ENCODE measurements at places on chromosomes 13 and 19.

DNA sequence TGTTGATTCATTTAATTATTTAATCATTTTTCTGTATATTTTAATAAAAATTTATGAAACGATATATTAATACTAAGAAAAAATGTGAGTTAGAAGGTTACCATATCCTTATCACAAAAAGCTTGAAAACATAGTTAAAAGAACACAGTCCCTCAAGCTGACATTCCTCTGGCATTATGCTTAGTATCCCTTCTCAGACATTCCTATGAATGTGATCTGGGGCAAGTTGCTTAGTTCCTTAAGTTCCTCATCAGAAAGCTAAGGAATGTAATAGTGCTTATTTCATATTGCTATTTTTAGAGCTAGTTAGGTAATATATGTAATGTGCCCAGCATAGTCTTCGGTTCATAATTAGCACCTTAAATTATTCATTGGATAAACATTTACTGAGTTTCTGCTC, 122.8 kb downstream of the MTUS2 start:
- DNase-seq: no peak

DNA sequence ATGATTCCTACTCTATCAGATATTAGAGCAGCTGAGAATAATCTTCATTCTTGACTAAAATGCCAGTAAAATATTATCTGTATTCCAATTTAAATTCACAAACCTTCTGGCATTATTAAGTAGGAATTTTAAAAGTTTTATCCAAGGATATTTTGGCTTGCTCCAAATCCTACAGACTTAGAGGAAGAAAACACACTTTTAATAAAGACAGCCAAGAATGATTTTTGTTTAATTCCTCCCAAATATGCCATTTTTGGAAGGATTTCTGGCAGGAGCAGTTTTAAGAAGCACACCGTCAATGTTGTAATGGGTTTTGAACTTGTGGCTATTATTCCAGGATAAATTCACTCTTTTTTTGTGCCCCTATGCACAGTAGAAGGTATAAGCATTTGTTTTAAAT, 355.1 kb downstream of the SLITRK5 start:
- DNase-seq: no peak

DNA sequence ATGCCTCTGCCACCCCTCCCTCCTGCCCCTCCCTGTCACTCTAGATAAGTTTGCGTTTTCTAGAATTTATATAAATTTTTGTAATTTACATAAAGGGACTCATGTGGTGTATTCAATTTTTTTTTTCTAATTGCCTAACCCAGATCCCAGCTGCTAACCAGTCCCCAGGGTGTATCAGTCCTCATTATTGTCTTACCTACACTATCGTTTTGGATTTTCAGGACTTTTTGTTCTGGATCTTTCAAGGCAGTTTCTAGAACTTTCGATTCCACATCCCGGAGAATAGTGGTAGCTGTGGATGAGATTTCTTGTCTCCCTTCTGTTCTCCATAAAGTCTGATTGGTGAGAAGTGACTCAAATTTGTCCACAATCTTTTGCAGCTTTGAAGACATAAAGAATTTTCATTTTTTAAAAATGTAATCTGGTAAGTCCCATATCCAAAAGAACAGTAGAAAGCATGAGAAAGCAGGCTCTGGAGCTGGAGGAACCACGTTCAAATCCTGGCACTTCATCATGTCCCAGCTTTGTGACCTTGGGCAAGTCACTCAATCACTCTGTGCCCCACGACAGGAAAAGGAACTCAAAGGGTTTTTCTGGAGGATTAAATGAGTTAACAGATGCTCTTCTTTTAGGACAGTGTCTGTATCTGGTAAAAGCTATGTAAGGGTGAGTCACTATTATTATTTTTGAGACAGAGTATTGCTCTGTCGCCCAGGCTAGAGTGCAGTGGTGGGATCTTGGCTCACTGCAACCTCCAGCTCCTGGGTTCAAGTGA, 19.7 kb downstream of the ADGRE3 start:
- DNase-seq: no peak

- DNase-seq: no peak
These were observed 2.2 kb downstream of the MADCAM1 start for GRCh38 chr19:498511-498891.

DNA sequence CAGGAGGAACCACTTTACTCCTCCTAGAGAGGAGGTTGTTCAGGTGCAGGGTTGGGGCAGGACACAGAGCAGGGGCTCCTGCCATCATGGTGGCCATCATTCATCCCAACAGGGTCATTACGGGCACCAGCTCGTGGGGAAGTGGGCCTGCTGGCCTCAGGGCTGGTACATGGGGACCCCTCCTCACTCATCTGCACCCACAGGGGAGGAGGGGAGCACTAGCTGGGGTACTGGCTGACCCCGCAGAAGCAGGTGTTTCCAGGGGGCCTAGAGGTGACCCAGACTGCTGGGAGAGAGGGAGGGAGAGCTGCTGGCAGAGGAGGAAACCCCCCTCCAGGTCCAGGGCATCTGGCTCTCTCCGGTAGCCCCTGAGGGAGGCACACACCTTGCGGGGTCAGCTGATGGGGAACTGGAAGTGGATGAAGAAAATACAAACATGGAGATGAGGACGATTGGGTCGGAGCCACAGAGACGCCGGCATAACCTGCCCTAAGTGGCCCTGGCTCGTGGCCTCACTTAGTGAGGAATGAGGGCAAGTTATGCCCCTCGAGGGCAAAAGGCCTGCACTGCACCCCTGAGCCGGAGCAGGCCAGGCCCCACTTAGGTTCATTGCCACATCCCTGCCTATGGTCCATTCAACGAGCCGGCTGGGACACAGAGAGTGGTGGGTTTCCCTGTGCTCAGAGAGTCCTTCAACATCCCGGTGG, 76.2 kb downstream of the SOX1 start:
- no peak for DNase-seq

DNA sequence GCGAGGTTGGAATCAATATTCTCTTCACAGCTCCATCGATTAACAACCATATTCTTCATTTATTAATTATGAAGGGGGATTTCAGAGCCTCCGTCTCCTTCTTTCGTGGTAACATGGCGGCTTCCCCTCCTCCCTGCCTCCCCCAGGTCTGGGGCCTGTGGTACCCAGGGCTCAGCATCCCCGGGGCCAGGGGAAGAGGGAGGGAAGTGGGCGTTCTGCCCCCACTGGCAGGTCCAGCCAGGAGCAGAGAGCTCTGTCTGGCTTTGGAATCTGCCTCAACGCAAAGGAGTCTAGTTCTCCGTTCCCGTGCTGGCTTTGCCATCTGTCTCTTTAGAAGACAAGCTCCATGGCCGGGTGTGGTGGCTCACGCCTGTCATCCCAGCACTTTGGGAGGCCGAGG, 37.8 kb upstream of the ONECUT3 start:
- DNase-seq: no peak

Measured in stimulated activated CD4-positive, alpha-beta T cell treated with anti-CD3 and anti-CD28 coated beads, TNF-alpha, amount 100 ng/mL, for 4 hours (primary cell).